Effector CD4-positive, alpha-beta T cell (primary cell): ENCODE measurements at places on chromosomes 5 and 9.

DNA sequence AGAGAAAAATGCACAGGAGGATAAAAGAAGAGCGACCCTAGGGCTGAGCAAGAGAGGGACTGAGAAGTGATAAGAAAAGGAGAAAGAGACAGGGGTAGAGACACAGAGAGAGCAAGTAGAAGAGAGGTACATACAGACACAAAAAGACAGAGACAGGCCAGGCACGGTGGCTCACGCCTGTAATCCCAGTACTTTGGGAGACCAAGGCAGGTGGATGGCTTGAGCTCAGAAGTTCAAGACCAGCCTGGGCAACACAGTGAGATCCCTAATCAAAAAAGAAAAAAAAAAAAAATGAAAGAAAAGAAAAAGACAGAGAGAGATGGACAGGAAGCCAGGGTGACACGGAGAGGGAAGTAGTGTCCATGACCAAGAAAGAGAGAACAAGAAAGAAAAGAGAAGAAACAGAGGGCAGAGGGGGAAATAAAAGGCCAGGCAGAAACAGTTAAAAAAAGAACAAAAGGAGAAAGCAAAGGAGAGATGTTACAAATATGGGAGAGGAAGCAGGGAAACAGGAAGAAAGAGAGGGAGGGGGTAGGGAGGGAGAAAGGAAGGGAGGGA is 209.4 kb upstream of the TRIM32 start:
- no peak for DNase-seq

DNA sequence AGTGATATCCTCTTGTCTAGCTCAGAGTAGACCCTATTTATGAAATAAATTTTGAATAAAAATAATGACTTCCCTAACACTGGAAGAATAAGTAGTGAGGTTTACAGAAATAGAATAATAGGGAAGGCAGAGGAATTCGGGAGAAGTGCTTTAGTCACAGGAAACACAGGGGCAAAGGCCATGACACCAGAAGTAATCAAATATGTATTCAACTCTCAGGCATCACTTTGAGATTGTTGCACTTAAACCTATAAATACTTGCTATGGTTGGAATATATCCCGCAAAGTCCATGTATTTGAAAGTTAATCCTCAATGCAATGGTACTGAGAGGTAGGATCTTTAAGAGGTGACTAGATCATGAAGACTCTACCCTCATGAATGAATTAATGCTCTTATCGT is 166.8 kb downstream of the YIPF5 start:
- DNase-seq = no peak

- no peak for DNase-seq
Observed at GRCh38 chr5:173477345-173478040, 139.0 kb downstream of the BOD1 start.

DNA sequence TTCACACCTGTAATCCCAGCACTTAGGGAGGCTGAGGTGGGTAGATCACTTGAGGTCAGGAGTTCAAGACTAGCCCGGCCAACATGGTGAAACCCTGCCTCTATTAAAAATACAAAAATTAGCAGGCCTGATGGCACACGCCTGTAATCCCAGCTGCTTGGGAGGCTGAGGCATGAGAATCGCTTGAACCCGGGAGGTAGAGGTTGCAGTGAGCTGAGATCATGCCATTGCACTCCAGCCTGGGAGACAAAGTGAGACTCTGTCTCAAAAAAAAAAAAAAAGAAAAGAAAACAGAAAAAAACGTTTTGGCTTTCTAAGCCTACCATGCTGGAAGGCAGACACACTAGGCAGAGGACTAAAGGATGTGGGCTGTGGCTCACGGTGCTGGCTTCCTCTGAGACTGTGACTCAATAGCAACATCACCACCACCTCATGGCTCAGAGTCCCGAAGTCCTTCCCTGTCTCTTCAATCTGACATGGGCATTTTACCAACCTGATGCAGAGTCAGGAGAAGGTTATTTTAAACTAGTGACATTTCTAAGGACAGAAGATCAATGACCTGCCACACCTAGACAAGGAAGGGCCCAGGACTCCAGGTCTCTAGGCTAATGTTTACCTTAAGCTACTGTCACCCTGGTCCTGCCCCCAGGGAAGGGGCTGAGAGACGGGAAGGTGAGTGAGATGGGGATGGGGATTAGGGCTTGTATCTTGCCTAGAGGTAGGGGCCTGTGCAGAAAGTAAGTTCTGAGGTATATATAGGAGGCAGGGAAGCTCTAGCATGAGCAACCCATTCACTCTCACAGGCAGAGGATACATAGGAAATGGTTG is 3.7 kb downstream of the ECSCR start:
- DNase-seq = peak; percentile 77

DNA sequence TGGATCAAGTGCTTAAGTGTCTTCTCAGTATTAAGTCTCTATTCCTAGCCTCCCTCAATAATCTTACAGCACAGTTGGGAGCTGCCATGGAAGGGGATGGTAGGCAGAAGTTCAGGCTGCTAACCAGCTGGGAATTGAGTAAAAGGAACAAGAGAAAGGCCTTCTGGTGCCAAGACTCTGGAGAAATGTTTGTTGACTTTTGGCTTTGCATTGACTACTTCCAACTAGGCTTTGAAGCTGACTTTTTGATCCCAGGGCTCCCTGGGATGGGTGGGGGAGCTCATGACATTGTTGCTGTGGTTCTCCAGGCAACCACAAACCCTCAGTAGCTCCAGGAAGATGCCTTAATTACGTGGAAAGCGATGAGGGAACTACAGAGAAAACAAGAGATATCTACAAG is 85.2 kb upstream of the HTR4 start:
- DNase-seq = no peak

DNA sequence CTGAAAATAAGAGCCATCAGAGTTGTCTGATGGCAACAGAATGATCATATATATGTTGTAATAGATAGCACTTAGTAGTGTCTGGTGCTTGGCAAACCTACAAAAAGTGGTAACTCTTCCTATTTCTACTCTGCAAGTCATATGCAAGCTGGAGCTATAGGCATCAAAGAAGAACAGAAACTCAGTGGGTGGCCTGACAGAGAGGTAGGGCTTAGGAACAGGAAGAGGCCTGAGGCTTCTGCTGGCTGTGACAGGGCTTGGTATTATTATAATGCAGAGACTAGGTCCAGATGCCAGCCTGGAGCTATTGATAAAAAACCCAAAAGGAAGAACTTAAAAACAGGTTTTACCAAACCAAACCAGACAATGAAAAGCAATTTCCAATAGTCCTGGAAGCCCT is 4.4 kb upstream of the DIAPH1 start:
- DNase-seq = no peak

GRCh38 chr5:81698813-81699212 is 52.1 kb downstream of the SSBP2 start:
- DNase-seq = no peak

DNA sequence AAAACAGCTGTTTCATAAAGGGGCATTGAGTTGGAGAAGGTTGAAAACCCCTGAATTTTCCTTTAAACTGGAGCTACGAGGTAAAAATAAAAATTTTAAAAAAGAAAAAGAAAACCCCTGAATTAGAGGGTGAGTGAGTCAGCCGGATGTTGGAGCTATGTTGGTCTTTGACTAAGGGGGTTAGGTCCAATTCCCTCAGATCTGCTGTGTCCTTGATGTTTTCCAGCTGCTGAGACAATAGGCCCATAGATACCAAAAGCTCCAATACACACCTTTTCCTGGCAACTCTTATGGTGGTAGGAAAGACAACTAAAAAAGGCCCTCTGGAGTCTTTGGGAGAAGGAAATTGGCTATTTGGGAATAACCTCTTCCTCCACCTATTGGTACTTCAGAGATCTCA is 79.4 kb upstream of the SAP30L start:
- DNase-seq = no peak

DNA sequence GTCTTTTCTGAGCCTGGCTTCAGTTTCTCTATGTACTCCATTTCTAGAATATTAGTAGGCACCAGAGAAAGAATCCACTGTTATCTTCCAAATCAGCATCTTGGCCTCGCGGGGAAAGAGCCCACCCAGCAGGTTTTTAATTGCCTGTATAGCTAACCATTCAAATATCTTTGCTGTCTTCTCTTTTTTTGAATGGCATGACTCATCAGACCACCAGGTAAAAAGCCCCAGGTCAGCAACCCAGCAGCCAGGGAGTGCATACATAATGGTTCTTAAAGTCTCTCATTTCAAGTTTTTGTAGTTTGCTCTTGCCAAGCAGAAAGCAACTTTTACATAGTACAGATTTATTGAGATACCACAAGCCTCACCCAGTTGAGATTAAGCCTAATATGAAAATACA is 50.7 kb downstream of the TMEM167A start:
- DNase-seq = no peak

GRCh38 chr5:143373076-143373475 is 30.4 kb downstream of the NR3C1 start:
- no peak for DNase-seq

GRCh38 chr9:81851340-81851739 is 76.9 kb upstream of the SPATA31D4 start:
- DNase-seq = no peak

- no peak for DNase-seq
Observed at GRCh38 chr9:30197954-30198353, 2186.5 kb upstream of the ACO1 start.

GRCh38 chr9:106020186-106020585 is 325.8 kb downstream of the TMEM38B start:
- DNase-seq = no peak

GRCh38 chr9:98222885-98223691 is 30.7 kb upstream of the CORO2A start:
- no peak for DNase-seq

GRCh38 chr9:95096381-95096780 is 221.1 kb downstream of the FANCC start:
- DNase-seq = no peak

DNA sequence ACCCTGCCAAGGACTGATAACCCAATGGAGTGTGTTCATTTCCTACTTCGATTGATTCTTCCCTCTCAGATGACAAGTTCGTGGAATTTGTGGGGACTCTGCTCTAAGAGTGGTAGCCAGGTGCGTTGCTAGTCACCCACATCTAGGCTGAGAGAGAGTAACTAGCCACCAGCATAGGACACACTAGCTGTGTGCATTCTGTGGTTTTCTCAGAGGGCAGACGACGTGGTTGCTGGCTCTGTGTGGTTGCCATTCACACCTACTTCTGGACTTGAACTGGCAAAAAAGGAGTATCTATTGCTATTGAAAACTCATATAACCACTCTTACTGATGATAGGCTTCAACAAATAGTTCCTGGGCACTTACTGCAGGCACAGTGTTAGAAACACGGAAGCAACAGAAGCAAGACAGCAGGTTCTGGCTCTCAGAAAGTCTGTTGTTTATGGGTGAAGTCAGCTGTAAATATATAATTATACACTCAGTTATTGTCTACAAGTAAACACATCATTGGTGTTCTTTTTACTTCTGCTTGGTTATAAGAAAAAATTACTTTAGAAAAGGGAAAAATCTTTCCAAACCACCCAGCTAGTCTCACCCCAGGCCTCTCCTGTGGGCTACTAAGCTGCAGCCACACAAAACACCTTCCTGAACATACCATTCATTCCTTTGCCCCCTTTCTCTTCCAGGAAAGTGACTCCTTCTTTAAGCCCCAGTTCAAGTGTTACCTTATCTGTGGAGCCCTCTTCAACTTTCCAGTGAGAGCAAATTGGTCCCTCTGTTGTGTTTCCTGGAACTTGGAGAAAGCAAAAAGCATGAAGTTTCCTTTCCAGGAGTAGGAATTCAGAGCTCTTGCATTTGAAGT is 151.1 kb upstream of the HAPLN1 start:
- DNase-seq = no peak

DNA sequence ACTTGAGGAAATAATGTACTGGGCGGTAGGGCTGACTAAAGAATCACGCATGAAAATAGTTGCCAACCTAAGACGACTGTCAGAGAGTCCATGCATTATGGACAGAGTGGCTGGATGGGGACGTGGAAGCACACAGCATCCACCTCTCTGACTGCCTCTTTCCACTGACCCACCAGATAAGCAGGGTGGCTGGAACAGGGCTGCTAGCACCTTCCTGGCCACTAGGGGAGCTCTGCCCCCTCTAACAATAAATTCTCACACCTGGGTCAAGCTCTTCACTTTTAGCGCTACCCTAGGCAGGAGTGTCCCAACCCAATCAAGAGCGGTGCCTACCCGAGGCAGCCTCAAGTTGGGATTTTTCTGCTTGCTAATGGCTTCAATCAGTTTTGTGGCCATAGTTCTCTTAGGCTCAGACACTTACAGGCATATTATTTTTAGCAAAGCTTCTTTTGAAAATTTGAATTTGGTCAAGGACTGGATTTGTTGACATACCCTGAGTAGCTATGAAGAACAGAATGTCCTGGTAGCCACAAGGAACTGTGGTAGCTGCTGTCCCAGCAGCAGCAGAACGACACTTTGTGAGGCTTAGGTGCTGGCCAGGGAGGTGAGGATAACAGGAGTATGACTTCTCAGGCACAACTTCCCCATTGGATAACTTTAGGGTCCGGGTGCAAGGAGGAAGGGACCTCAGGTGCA is 6.9 kb upstream of the TPM2 start:
- peak; percentile 50 for DNase-seq

GRCh38 chr9:133119103-133119845 is 1.8 kb downstream of the RALGDS start:
- no peak for DNase-seq

GRCh38 chr9:106962122-106962521 is 99.2 kb downstream of the ZNF462 start:
- DNase-seq = no peak

DNA sequence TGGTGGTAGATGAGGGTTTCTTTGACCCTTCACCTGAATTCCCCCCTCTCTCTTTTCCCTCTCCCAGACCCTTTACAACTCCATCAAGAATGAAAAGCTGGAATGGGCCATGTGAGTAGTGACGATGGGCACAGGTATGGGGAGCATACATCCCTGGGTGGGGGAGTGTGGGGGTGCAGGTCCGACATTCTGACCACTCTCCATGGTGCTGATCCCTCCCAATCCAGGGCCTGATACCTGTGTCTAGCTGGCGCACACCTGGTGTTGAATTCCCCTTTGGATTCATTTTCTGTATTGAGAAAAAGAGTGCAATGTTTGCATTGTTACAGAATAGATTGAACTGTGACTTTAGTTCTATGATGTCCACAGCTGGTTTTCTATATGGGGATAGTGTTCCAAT is 40.0 kb downstream of the PSD2 start:
- DNase-seq = no peak

GRCh38 chr9:89010056-89010455 is 18.8 kb downstream of the S1PR3 start:
- no peak for DNase-seq

GRCh38 chr5:119083679-119084078 is 12.8 kb downstream of the DMXL1 start:
- DNase-seq = no peak

- no peak for DNase-seq
Observed at GRCh38 chr5:160119905-160120266, 636 bp upstream of the PWWP2A start.

DNA sequence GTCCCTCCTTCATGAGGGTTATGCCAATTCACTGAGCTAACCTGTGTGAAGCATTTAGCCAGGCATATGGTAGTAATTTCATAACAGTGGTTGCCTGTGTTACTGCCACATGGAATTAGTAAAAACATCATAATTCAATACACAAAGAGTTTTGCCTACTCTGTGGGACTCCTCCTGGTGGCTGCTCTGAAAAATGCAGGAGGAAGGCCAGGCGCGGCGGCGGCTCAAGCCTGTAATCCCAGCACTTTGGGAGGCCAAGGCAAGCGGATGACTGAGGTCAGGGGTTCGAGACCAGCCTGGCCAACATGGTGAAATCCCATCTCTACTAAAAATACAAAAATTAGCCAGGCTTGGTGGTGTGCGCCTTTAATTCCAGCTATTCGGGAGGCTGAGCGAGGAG is 547.3 kb downstream of the CDK5RAP2 start:
- no peak for DNase-seq
